Common myeloid progenitor, CD34-positive (primary cell): ENCODE measurements at places on chromosomes 5 and 9.
A peak's percentile ranks its signal among the peaks of the same experiment; 100 is the strongest.

DNA sequence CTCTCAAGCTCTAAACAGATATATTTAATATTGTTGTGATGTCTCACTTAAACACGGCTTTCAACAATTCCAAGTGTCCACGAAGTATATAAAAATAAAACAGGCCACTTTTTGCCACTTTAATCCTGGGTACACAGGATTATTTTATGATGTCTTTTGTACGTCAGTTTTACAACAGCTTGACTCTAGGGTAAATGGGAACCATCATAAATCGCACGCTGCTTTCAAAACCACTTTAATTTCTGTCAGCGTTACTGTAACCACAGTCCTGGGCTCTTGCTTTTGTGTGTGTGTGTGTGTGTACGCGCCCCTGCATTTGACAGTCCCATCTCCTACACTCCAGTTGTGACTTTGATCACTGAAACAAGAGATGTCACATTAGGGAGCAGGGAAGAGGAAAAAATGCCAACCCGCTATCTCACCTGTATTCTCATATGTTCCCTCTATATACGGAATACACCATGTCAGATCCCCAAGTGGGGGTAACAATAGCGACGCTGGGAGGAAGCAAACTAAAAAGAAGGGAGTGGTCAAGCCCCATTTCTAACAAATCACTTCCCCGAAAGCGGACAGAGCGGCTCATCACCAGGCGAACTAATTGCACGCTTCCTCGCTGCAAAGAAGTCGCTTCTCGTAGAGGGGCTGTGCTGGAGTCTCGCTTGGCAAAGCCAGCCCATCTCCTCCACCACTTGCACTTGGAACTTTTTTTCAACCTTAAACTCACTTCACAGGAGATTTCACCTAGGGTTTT lies 1.2 kb downstream of the BNC2 start:
- no peaks in the 10 kb centered on the region for H3K36me3 ChIP-seq
- H3K4me3 ChIP-seq = peak overlapping the region; percentile 67
- H3K27me3 ChIP-seq = peaks cover 14% of the 10 kb centered on the region
- no peak overlapping the region for H3K27ac ChIP-seq

DNA sequence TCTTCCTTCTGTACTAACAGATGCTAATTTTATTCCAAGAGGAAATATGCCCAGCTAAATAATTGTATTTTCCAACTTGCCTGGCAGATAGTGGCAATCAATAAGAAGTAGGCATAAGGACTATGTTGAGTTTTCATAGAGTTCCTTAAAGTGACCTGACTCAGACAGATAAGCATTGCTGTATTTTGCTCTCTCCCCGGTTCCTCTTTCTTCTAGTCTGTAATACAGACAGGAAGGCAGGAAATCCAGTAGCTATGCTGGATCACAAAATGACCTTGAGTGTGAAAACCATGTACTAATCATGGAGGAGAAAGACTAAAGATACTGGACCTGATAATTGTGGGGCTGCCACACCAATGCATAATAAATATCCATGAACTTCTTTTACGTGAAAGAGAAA lies 701.7 kb downstream of the CETN3 start:
- no peaks in the 10 kb centered on the region for H3K27me3 ChIP-seq
- H3K27ac ChIP-seq = no peak overlapping the region
- peaks cover 3% of the 10 kb centered on the region for H3K4me1 ChIP-seq
- DNase-seq = peak; percentile 57
- no peak overlapping the region for H3K4me3 ChIP-seq

- no peak overlapping the region for H3K4me3 ChIP-seq
- no peak for DNase-seq
- H3K27ac ChIP-seq = no peak overlapping the region
- H3K4me1 ChIP-seq = peaks cover 12% of the 10 kb centered on the region
These were observed 22.2 kb upstream of the CMBL start for GRCh38 chr5:10329820-10330481.

DNA sequence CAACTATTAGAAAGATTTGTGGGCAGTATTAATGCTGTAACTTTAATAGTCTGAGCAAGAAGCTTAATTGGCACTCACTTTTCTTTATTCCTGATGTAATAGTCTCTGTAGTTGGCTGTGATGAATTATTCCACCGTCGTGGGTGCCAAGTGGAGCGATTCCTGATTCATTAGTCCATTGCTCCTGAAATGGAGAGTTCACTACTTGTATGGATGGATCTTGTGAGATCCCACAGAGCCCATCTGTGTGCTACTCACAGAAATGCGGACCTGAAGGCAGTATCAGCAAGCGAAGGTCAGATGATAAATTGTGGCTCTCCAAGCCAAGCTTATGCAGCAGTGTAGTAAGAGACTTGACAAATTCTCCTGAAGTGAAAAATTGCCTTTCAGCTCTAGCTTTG lies 212.2 kb downstream of the CHSY3 start:
- no peaks in the 10 kb centered on the region for H3K36me3 ChIP-seq
- H3K4me1 ChIP-seq = no peaks in the 10 kb centered on the region
- no peak overlapping the region for H3K4me3 ChIP-seq
- no peak overlapping the region for H3K27ac ChIP-seq

DNA sequence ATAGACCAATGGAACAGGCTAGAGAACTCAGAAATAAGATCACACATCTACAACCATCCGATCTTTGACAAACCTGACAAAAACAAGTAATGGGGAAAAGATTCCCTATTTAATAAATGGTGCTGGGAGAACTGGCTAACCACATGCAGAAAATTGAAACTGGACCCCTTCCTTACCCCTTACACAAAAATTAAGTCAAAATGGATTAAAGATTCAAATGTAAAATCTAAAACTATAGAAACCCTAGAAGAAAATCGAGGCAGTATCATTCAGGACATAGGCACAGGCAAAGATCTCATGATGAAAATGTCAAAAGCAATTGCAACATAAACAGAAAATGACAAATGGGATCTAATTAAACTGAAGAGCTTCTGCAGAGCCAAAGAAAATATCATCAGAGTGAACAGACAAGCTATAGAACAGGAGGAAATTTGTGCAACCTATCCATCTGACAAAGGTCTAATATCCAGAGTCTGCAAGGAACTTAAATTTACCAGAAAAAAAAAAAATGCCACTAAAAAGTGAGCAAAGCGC lies 43.8 kb downstream of the MRPS27 start:
- H3K36me3 ChIP-seq = peaks cover 26% of the 10 kb centered on the region
- H3K27me3 ChIP-seq = no peaks in the 10 kb centered on the region
- no peak overlapping the region for H3K4me3 ChIP-seq

GRCh38 chr5:125083981-125084380 lies 337.5 kb upstream of the ZNF608 start:
- no peak overlapping the region for H3K4me3 ChIP-seq
- no peaks in the 10 kb centered on the region for H3K36me3 ChIP-seq
